ENCODE measurements at places on chromosomes 6 and 20. TPM values are rescaled to one million over a fixed set of nuclear protein-coding genes. Genes with fewer than 3 reads are reported as not detected.

TCF15 gene
- 0.14 TPM for total RNA-seq

POU5F1 gene
- total RNA-seq: not detected

PRDM13 gene
- not detected for total RNA-seq

EPPIN gene
- not detected for total RNA-seq

KHDC1L gene
- not detected for total RNA-seq

RFX6 gene
- not detected for total RNA-seq
